ENCODE measurements at places on chromosomes 4 and X. TPM values are rescaled to one million over a fixed set of nuclear protein-coding genes. Genes with fewer than 3 reads are reported as not detected.

DNA sequence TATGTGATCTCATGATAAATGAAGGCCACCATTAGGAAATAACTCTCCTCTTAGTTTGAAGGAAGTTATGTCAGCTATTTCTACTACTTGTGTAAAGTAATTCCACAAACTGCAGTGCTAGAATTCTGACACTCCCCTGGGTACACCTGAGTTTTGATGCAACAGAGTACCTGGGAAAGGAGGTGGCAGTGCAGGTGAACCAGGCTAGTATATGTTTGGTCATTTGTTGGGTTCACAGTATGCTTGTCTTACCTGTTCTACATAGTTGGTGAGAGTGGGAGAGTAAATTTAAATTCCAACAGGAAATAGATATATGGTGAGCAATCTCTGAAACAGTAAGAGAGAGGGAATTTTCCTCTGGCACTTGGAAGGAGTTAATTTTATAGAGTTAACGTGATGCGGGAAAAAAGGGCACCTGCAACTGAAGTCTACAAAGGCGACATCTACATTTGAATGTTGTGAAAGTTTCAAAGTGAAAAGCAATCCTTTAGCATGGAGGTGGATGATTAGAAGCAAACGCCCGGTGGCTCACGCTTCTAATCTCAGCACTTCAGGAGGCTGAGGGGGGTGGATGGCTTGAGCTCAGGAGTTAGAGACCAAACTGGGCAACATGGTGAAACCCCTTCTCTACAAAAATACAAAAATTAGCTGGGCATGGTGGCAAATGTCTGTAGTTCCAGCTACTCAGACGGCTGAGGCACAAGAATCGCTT lies 8.3 kb upstream of the SLC10A6 start:
- H3K4me3 ChIP-seq, result no peak overlapping the region
- no peaks in the 10 kb centered on the region for H3K4me1 ChIP-seq
- H3K36me3 ChIP-seq, result no peaks in the 10 kb centered on the region

GRCh38 chr4:152368001-152368400 lies 167.9 kb downstream of the FBXW7 start:
- no peak overlapping the region for H3K4me3 ChIP-seq
- H3K36me3 ChIP-seq, result peaks cover 16% of the 10 kb centered on the region
- H3K4me1 ChIP-seq, result peaks cover 4% of the 10 kb centered on the region
- H3K27me3 ChIP-seq, result no peaks in the 10 kb centered on the region
- DNase-seq, result no peak
- H3K27ac ChIP-seq, result no peak overlapping the region

DSPP gene
- not detected for total RNA-seq

FAM9C gene
- total RNA-seq, result not detected

GAGE1 gene
- total RNA-seq, result not detected

SPATA4 gene
- not detected for total RNA-seq

- no peaks in the 10 kb centered on the region for H3K4me1 ChIP-seq
- H3K27me3 ChIP-seq, result no peaks in the 10 kb centered on the region
- H3K4me3 ChIP-seq, result no peak overlapping the region
- no peak for DNase-seq
- H3K36me3 ChIP-seq, result no peaks in the 10 kb centered on the region
Measured at GRCh38 chr4:38538517-38538916, 125.5 kb upstream of the KLF3 start.

GRCh38 chr4:108426493-108426892 lies 193.9 kb upstream of the RPL34 start:
- peaks cover 17% of the 10 kb centered on the region for H3K4me1 ChIP-seq
- peaks cover 9% of the 10 kb centered on the region for H3K36me3 ChIP-seq
- DNase-seq, result no peak

DDX3X gene
- total RNA-seq, result 225 TPM

DNA sequence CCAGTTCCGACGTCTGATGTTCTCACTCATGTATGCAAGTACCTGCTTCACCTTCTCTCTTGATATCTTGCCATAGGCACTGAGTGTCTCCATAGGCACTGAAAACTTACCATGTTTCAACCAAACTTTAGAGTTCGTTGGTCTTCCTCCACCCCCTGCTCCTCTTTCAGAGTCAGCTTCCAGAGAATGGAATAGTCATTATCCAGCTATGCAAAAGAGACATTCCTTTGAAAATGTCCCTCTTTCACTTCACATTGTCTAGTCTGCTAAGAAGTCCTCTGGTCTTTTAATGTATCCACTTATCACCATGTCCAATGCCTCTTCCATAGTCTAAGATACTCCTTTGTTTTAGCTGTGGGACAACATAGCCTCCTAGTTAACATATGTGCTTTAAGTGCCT lies 566.0 kb upstream of the TENM3 start:
- H3K4me1 ChIP-seq, result no peaks in the 10 kb centered on the region
- no peaks in the 10 kb centered on the region for H3K27me3 ChIP-seq
- DNase-seq, result no peak
- H3K4me3 ChIP-seq, result no peak overlapping the region
- H3K36me3 ChIP-seq, result no peaks in the 10 kb centered on the region

DNA sequence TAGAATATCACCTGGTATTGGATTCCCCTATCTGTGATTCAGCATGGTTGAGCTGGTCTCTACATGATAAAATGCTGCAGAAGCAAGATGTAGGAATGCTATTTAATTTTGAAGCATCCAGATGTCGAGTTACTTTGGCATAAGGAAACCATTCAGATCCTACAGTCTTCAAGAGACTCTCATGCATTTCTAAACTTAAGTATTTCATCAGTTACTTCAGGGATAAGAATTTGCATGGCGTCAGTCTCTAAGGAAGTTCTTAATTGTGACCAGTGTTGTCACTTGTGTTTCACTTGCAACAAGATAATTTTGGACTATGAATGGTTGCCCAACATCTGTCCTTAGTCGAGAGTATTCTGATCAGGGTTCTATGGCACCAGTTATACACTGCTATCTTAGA lies 192.4 kb downstream of the CCNG2 start:
- DNase-seq, result no peak
- peaks cover 15% of the 10 kb centered on the region for H3K27me3 ChIP-seq
- H3K27ac ChIP-seq, result no peak overlapping the region
- H3K36me3 ChIP-seq, result no peaks in the 10 kb centered on the region
- no peaks in the 10 kb centered on the region for H3K4me1 ChIP-seq

DNA sequence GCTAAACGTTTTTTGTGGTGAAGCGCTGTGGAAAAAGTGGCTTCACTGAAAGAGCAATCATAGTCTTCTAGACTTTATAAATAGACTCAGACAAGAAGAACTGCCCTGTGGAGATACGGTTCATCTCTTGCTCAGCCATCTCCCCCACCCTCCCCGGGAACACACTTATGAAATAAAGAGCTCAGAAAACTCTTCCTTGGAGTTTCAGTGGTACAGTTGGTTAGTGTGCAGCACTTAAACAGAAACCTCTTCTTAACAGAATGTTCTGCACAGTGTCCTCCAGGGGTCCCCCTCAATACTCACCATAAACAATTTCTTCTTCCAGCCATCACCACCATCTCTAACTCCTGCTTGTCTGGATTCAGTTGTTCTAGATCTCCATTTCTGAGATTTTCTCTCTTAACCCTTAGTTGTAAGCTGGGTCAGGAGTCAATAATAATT lies 313.0 kb downstream of the ARHGAP10 start:
- peaks cover 7% of the 10 kb centered on the region for H3K4me1 ChIP-seq
- no peaks in the 10 kb centered on the region for H3K27me3 ChIP-seq
- peaks cover 6% of the 10 kb centered on the region for H3K36me3 ChIP-seq
- H3K27ac ChIP-seq, result no peak overlapping the region

LRIT3 gene
- 0.17 TPM for total RNA-seq

GRCh38 chr4:169566021-169566818 lies 46.2 kb downstream of the NEK1 start:
- no peak overlapping the region for H3K4me3 ChIP-seq
- no peaks in the 10 kb centered on the region for H3K27me3 ChIP-seq
- no peak overlapping the region for H3K27ac ChIP-seq
- peaks cover 3% of the 10 kb centered on the region for H3K36me3 ChIP-seq
- peaks cover 3% of the 10 kb centered on the region for H3K4me1 ChIP-seq

CAPN6 gene
- total RNA-seq, result not detected

TMSB15A gene
- total RNA-seq, result 0.62 TPM

GLRA2 gene
- total RNA-seq, result not detected

GRCh38 chrX:154063234-154063633 lies 34.3 kb downstream of the MECP2 start:
- peaks cover 22% of the 10 kb centered on the region for H3K4me1 ChIP-seq
- no peaks in the 10 kb centered on the region for H3K27me3 ChIP-seq

APLN gene
- 1.9 TPM for total RNA-seq

DNA sequence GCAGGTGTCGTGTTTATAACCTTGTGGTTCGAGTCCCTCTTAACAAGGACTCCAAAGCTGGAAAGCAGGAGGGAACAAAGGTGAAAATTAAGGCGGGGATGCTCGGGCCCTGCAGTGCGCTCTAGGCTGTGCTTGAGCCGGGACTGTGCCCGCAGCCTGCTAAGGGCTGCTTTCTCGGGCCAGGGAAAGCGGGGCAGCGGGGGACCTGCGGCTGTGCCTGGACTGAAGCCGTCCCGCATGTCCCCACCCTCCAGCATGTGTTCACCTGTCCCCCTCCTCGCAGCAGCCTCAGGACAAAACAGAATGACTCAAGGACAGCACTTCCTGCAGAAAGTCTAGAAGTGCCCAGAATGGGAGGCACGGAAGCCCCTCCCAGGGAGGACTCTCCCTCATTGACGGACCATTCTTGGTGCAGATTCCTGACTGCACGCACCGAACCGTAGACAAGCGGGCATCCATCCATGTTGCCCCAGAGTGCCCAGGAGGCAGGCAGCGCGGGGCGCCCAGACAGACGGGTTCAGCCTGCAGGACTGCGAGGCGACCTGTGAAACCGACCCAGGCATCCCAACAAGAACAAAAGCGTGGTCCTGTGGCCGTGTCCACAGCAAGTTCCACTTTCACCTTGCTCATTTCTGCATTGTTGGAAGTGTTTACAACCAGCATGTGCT lies 342.9 kb downstream of the MAGEB5 start:
- H3K4me1 ChIP-seq, result no peaks in the 10 kb centered on the region
- no peak overlapping the region for H3K27ac ChIP-seq
- H3K27me3 ChIP-seq, result no peaks in the 10 kb centered on the region
- H3K36me3 ChIP-seq, result no peaks in the 10 kb centered on the region

- no peak overlapping the region for H3K4me3 ChIP-seq
- H3K36me3 ChIP-seq, result no peaks in the 10 kb centered on the region
- DNase-seq, result no peak
- peaks cover 32% of the 10 kb centered on the region for H3K27me3 ChIP-seq
Measured at GRCh38 chr4:180052629-180053028, 2190.6 kb upstream of the TENM3 start.

GRCh38 chrX:38268011-38268410 lies 47.3 kb upstream of the SRPX start:
- no peak overlapping the region for H3K4me3 ChIP-seq
- H3K4me1 ChIP-seq, result peaks cover 5% of the 10 kb centered on the region
- no peak for DNase-seq

VCX2 gene
- not detected for total RNA-seq

DNA sequence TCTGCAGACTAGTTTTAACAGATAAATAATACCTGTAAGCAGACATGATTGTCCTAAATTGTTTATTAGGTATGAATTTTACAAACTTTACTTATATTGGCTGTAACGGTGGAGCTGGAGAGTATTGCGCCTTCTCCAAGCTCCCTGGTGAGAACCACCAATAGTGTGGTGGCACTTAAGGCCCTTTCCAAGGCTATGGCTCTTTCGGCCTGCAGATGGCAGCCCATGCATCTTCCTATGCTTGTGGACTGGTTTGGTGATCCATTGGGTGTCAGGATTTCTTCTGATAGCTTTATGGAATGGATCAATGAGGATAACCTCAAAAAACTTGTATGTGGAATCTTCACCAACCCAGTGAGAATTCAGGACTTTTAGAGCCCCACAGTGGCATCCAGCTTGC lies 7.8 kb downstream of the LARP1B start:
- no peaks in the 10 kb centered on the region for H3K4me1 ChIP-seq
- no peaks in the 10 kb centered on the region for H3K36me3 ChIP-seq
- no peak overlapping the region for H3K27ac ChIP-seq
- H3K4me3 ChIP-seq, result no peak overlapping the region

DNA sequence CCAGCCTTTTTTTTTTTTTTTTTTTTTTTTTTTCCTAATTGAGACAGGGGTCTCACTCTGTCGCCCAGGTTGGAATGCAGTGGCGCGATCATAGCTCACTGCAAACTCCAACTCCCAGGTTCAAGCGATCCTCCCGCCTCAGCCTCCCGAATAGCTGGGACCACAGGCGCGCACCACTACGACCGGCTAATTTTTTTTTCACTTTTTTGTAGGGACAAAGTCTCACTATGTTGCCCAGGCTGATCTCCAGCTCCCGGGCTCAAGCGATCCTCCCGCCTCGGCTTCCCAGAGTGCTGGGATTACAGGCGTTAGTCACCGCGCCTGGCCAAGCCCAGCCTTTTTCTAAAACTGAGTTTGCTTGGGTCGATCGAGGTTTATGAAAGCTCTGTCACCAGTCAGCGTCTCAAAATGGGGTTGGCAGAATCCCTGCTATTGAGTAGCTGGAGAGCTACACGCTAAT lies 1.3 kb upstream of the OTUD5 start:
- H3K4me1 ChIP-seq, result peaks cover 6% of the 10 kb centered on the region
- no peaks in the 10 kb centered on the region for H3K27me3 ChIP-seq
- H3K36me3 ChIP-seq, result no peaks in the 10 kb centered on the region
- peak overlapping the region; percentile 98 for H3K4me3 ChIP-seq
- no peak for DNase-seq
- H3K27ac ChIP-seq, result peak overlapping the region; percentile 100

NMU gene
- total RNA-seq, result not detected

- H3K27ac ChIP-seq, result no peak overlapping the region
- no peaks in the 10 kb centered on the region for H3K4me1 ChIP-seq
- H3K4me3 ChIP-seq, result no peak overlapping the region
- H3K36me3 ChIP-seq, result no peaks in the 10 kb centered on the region
- peaks cover 2% of the 10 kb centered on the region for H3K27me3 ChIP-seq
Measured at GRCh38 chrX:11531226-11531625, 134.5 kb downstream of the ARHGAP6 start.

TMEM31 gene
- total RNA-seq, result not detected

GIMD1 gene
- total RNA-seq, result not detected

DNA sequence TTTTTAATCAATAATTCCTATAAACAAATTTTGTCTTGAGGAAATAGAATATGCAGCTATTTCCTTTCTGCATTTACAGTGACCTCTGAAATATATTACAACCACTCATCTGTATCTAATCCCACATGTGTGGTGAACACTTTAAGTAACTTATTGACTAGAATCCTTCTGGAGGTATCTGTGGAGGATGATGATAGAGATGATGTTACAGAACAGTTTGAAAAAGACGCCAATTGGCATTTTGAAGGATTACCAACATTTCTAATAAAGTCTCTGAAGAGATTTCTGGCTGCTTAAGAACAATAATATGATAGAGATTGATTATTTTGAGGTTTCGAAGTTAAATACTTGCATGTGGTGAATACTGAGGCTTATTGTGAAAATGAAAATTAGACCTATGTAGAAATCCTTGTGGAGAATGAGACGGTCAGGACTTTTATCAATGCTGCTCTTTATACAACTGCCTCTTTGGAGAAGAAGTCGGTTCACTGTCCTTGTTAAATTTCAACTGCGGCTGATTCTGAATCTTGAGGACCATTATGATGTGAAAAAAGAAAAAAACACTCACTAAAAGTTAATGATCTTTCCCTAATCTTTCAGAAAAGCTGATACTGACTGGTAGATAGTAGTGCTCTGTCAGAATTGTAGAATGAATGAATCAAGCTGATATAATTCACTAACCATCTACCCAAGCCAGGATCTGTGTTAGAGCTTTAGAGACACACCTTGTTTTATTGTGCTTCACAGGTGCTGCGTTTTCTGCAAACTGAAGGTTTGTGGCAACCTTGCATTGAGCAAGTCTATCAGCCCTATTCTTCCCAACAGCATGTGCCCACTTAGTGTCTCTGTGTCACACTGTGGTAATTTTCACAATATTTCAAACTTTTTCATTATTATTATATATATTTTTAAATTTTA lies 204.7 kb downstream of the SPRY1 start:
- H3K4me1 ChIP-seq, result peaks cover 65% of the 10 kb centered on the region
- H3K4me3 ChIP-seq, result peak overlapping the region; percentile 69
- DNase-seq, result no peak
- H3K27me3 ChIP-seq, result no peaks in the 10 kb centered on the region
- H3K36me3 ChIP-seq, result peaks cover 19% of the 10 kb centered on the region

RRH gene
- total RNA-seq, result not detected

GAGE12F gene
- not detected for total RNA-seq
